ENCODE measurements at places on chromosomes 12 and 14.

DNA sequence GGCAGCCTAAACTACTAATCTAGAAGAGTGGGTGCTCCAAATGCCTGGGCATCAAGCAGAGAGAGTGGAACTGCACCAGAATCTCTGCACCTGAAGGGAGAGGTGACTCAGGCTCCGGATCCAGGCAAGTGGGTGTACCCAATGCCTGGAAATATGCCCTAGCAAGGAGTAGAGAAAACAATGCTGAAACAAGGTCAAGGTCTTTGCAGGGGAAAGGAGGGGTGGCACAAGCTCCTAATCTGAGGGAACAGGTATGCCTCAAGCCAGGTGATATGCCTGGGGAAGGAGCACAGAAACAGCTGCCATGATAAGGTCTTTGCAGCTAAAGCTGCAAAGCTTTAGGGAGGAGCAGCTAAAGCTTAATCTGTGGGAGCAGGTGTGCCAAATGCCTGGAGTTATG, 136.0 kb upstream of the KITLG start:
- no peak for DNase-seq

DNA sequence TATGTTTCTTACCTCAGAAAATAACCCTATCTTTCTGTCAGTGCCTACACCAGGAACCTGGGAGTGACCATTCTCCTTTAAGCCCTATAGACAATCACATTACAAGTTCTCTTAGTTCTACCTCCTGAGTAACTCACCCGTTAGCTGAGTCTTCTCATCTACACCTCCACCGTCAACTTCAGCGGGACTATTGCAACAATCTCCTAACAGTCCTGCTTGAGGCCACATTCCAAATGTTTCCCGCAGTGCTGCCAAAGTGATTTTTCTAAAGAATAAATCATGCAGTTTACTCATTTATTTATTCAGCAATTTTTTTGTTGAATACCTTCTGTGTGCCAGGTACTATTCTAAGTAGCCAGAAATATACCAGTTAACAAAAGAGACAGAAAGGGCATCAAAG, 285.0 kb upstream of the GRIP1 start:
- no peak for DNase-seq

DNA sequence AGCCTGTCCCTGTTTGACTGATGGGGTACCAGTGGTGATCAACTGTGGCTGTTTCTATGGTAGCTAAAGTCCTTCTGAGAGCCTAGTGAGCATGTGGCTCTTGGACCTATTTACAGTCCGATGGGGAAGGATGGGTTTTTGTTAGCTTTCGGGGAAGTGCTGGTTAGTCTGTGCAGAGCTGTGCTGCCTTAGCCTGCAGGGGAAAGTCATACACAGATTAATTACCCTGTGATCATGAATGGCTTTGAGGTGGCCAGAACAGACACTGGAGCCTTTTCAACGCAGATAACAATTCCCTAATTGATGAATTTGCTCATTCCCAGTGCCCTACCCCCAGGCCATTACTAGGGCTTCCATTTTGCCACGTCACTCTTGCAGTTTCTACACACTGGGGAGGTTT, 99.7 kb downstream of the WSCD2 start:
- DNase-seq, result no peak

GRCh38 chr12:117142094-117142493, 42.9 kb upstream of the TESC start:
- no peak for DNase-seq

DNA sequence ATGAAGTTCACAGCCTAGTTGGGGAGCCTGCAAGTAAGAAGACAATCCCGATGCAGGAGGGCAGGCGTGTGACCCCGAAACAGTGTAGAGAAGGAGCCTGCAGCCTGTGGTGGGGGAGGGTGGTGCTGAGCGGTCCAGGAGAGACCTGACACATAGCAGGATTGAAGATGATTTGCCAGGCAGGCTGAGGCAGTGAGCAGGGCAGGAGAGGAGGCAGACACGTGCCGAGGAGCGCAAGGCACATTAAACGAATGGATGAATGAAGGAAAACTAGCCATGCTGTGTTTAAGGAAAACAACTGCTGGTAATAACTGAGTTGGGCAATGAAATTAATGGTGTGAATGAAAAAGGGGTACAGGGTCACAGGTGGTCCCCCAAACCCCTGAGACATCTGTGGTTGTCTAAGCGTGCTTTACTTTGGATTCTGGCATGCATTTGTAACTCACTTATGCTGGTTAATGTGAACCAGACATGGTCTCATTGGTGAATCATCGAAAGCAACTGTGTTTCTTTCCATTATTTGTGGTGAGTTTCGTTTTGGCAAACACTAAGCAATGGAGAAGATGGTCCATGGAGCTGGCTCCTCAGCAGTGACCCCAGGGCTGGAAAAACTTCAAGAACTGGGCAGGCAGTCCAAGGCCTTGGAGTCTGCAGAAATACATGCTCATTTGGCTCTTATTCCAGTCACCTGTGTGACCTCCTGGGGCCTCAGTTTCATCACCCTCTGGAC, 96.9 kb upstream of the EVL start:
- DNase-seq, result no peak

- no peak for DNase-seq
These were observed 11.9 kb downstream of the GLTP start for GRCh38 chr12:109868182-109869051.

All from renal cortex interstitium (tissue), 15 donors.